ENCODE measurements at places on chromosomes 12 and 14.

GRCh38 chr12:104555648-104556047 lies 98.9 kb downstream of the CHST11 start:
- no peak for DNase-seq

DNA sequence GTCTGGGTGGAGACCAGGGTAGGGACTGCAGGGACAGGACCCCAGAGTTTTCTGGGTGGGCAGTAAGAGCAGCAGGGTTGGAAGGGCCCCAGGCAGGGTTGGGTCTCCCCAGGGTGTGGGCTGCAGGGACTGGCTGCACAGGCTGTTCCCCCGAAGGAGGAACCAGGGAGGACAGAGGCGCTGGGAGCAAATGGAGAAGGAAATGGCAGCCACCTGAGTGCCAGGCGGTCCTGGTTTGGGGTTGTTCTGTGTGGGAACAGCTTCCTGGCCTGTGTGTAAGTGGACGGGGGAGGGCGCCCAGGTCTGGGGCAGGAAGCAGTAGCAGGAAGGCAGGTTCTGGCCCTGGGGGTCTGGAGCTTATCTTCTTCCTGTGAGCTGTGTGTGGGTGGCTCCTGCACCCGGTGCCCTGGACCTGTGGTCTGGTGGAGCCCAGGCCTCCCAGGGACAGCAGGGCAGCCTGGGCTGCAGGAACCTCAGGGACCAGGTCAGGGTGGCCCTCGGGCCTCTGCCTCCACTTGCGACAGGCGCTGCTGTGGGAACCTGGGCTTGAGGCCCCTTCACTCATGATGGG lies 372.8 kb downstream of the TMEM121 start:
- DNase-seq, result no peak

- DNase-seq, result no peak
Observed at GRCh38 chr12:51174501-51174900, 1.6 kb upstream of the TFCP2 start.

- DNase-seq, result no peak
Observed at GRCh38 chr12:127035011-127035879, 1231.7 kb upstream of the TMEM132C start.

DNA sequence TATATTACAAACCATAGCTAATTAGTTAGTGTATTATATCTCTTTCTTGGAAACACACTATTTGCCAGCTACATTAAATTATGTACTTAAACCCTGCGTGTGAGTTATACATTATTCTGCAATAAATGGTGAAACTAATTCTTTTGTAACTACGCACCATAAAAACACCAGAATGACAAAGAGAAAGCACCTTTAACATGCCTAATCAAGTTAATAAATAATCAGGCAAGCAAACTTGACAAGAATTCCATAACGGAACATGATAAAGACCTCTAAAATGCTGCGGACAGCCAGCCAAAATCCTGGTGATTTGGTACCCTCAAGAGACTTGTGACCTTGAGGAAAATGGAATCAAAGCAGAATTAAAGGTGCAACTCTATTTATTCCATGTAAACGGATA lies 375.3 kb upstream of the KITLG start:
- no peak for DNase-seq

DNA sequence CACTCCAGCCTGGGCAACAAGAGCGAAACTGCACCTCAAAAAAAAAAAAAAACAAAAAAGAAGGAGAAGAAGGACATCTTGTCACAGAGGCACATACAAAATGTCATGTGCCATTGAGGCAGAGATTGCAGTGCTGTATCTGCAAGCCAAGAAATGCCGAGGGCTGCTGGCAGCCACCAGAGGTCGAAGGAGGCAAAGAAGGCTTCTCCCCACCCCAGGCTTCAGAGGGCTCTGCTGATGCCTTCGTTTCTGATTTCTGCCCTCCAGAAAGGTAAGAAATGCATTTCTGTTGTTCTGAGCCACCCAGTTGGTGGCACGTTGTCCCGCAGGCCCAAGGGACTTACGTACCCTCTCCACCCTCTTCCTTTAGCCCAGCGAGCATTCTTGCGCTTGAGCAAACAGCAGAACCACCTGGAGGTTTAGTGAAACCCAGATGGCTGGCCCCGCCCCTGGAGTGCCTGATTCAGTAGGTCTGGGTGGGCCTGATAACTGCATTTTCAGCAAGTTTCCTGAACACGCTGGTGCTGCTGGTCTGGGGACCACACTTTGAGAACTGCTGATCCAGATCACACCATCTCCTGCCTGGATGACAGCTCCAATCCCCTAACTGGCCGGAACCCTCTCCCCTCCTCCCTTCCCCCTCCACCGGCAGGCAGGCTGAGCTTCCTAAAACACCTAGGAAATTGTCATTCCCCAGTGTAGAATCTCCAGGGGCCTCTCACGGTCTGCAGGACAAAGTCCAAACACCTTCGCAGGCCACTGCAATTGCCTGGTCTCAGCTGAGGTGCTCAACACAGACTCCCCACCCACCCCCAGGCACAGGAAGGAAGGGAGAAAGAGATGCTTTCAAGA lies 21.1 kb upstream of the SCARB1 start:
- DNase-seq, result no peak

All from NCI-H187 treated with DMSO at 0.1 percent for 48 hours (cell line).